Common myeloid progenitor, CD34-positive (primary cell): ENCODE measurements at places on chromosomes 4 and X.

- DNase-seq, result no peak
These were observed 86.8 kb downstream of the FRMPD4 start for GRCh38 chrX:12225107-12225506.

DNA sequence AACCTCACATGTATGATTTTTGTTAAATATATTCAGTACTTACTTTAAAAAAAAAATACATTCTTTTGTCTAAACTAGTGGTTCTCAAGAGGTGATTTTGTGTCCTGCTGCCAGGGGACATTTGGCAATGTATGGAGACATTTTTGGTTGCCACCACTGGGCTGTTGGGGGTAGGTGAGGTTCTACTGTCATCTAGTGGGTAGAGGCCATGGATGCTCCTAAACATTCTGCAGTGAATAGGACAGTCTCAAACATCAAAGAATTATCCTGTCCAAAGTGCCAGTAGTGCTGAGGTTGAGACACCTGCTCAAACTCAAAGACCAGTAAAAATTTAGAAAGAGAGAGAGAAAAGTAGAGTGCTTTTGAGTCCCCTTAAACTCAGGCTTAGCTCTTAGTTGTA is 32.9 kb upstream of the PGM2 start:
- DNase-seq, result peak; percentile 44

GRCh38 chrX:134774190-134775048 is 116.1 kb upstream of the PLAC1 start:
- DNase-seq, result no peak

GRCh38 chr4:3829956-3830773 is 64.0 kb downstream of the ADRA2C start:
- no peak for DNase-seq

DNA sequence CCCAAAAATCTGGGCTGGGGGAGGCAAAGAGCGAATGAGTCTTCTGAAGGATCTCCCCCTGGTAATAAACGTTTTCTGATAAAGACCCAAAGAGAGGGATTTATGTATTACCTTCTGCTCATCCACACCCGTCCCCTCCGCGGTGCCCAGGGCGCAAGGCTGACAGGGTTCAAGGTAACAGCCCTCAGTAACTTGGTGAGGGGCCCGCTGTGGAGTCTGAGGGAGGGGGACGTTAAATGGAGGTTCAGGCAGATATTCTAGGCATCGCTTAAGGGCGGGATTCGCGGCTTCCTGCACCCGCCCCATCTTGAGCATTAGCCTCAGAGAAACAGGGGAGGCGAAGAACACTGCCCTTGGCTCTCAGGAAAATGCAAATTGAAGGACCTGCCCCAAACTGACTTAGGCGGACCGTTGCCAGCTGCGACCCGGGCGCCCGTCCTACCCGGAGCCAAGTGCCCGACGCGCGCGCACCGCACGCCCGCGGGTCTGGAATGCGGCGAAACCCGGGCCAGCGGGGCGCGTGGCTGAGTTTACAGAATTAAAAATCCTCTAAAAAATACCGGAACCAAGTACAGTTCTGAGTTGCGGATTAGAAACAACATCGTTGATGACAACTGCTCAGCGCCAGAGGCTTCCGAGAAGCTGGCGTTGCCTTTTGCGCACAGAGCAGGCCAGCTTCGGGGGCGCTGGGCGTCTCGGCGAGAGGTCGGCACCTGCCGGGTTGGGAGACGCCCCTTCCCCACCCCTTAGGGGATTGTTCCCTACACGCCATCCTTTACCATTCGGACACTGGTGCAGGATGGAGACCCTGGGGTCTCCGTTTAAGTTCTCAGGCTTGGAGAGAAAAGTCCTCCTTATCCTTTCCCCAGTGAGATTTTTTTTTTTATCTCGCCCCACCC is 2.8 kb downstream of the HELT start:
- peak; percentile 35 for DNase-seq

GRCh38 chr4:120703908-120704307 is 218.6 kb downstream of the PRDM5 start:
- DNase-seq, result no peak

GRCh38 chrX:17039826-17040225 is 93.4 kb downstream of the REPS2 start:
- no peak for DNase-seq

GRCh38 chrX:27680726-27681125 is 90.6 kb downstream of the DCAF8L2 start:
- DNase-seq, result no peak

GRCh38 chrX:23840674-23841073 is 57.7 kb downstream of the SAT1 start:
- DNase-seq, result no peak

- DNase-seq, result no peak
These were observed 580.4 kb upstream of the ADGRL3 start for GRCh38 chr4:60619531-60620305.

DNA sequence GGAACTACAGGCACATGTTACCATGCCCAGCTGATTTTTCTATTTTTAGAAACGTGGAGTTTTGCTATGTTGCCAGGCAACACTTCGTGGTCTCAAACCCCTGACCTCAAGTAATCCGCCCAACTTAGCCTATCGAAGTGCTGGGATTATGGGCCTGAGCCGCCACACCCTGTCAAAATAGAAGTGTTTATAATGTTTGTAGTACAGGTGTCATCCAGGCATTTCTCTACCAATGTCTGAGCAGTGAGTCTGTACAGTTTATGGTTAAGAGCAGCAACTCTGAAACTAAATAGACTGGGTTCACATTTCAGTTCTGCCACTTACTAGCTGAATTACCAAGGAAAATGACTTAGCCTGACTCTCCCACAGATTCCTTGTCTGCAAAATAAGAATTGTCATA is 460.4 kb upstream of the GALNT7 start:
- DNase-seq, result no peak

DNA sequence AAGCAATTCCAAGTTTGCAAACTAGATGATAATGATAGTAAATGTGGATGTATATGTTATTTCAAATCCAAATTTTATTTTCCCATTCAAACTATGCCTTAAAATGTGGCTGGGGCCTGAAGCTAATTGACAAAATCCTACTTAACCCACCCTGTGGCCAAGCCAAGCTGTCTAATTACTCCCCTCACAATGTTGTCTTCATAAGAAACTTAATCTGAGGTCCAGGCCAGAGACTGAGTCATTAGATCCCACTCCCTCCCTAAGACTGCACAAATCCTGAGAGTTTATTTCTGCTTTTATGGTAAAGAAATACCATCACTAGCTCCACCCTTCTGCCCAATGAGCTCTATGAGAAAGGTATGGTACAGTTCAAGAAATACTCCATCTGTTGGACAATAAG is 16.6 kb downstream of the SMPX start:
- no peak for DNase-seq

DNA sequence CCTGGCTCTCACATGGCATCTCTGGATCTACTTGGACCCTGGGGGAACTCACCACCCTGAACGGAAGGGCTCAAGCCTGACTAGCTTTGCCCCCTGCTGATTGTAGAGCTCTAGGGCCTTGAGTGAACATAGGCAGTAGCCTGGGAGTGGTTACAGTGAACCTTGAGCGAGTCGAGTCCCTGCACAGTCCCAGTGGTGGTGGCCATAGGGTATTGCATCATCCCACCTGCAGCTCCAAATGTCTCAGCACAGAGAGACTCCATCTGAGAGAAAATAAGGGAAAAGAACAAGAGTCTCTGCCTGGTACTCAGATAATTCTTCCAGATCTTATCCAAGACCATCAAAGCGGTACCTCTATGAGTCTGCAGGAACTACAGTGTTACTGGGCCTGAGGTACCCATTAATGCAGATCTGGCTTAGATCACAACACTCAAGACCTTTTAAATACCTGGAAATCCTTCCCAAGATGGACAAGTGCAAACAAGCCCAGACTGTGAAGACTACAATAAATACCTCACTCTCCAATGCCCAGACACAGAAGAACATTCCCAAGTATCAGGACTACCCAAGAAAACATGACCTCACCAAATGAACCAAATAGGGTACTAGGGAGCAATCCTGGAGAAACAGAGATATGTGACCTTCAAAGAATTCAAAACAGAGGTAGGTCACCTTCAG is 167.5 kb upstream of the TET2 start:
- no peak for DNase-seq
